ENCODE measurements at places on chromosomes 12 and 14.

- DNase-seq: no peak
Observed at GRCh38 chr14:25136811-25137210, 86.9 kb upstream of the STXBP6 start.

GRCh38 chr12:93127582-93128331, 198.7 kb upstream of the EEA1 start:
- no peak for DNase-seq

DNA sequence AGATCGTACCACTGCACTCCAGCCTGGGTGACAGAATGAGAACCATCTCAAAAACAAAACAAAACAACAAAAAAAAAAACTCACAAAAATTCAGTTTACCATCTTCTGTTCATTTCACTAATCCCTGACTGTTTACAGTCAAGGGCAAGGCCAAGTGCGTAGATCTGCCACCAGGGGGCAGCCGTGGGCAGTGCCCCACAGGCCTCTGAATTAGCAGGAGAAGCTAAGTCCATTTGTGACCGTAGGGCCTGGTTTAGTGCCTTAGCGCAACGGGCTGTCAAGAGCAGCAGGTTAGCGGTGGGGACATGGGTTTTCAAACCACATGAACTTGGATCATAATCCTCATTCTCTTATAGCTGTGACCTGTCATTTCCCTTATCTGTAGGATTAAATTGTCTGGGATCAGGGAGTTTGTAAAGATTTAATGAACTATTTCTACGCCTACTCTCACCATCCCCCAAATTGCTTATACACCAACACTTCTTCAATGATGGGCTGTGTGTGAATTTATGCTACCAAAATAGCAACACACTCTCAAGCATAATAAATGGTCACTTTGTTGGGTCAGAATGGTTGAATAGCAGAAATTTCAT, 49.0 kb downstream of the KCTD10 start:
- DNase-seq: peak; percentile 31

GRCh38 chr12:61412201-61412600, 848.0 kb upstream of the USP15 start:
- DNase-seq: no peak

DNA sequence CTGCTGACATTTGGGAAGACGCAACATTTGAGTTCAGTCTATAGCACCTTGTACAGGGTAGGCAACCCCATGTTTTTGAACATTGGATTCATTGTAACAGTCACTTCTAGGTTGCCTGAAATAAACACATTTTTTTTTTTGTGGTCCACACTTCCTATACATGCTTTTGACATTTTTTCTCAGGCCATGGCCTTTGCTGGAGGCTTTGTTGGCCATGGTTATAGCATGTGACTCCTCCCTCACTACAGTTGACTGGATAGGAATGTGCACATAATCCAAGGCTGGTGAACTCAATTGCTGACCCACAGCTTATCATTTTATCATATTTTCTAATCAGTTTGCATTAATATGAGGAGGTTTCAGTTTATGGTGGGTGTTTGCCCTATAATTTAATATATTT, 60.6 kb downstream of the TMEM117 start:
- DNase-seq: no peak

DNA sequence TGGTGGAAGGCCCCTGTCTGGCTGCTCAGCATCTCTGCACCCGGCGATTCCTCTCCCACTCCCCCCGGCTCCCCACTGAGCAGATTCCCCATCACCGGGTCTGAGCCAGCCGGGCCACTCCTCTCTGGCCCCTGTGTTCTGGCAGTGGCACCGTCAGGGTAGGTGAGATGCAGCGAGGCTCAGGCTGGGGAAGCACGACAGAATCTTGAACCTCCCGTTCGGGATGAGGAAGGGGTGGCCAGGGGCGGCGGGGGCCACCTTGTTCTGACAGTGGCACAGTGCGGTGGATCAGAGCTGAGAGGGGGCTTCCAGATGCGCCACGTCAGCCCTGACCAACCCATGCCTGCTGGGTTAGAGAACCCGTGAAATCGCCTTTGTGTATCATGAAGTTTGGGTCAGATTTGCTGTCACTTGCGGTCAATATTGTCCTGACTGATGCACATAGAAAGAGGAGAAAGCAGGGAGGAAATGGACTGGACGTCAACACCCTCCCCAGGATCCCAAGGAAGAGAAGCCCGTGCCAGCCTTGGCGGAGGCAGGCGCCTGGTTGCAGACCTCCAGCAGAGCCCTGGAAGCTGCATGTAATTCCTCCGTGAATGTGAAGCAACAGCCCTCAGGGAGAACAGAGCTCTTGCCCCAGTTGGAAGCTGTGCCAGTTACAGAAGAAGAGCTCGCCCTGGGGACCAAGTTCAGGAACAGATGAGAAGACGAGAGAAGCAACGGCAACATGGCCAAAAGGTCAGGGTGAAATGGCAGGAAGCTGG, 137.1 kb upstream of the SFSWAP start:
- no peak for DNase-seq

GRCh38 chr12:49370539-49370938, 3.3 kb downstream of the SPATS2 start:
- no peak for DNase-seq

- no peak for DNase-seq
Observed at GRCh38 chr12:23350808-23351207, 598.7 kb downstream of the SOX5 start.

- no peak for DNase-seq
Observed at GRCh38 chr12:42180990-42181596, 36.4 kb upstream of the GXYLT1 start.

DNA sequence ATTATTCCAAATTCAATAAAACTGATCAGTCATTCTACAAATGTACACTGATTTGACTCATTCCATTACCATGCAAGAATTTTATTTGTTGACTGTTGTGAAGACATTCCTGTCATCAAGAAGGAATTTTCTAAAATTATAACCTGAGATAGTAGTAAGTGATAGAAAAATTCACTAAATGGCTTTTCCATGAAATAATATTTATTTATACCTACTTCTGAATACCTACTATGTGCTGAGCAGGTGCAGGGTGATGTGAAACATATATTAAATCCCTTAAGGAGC, 841.7 kb downstream of the NRXN3 start:
- no peak for DNase-seq

GRCh38 chr12:29737644-29738043, 46.1 kb downstream of the TMTC1 start:
- DNase-seq: no peak

GRCh38 chr12:88951860-88952561, 371.7 kb upstream of the KITLG start:
- no peak for DNase-seq

DNA sequence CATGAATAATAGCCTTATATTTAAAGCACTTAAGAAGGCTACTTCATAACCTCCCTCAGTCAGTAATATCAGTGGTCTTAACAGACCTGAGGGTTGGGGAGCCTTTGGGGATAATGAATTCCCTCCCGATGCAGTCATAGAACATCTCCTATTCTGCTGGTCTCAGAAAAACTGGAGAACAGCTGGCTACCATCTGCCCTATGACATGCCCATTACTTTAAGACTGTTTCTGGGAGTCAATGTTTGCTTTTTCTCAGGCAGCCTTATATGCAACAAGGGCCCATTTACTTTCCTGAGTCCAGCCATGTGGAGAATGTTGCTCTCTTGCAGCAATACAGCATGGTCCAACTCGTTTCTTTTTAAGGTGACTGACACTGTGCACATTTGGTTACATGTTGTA, 161.7 kb upstream of the PARP11 start:
- DNase-seq: peak; percentile 69

GRCh38 chr14:98370352-98370751, 901.6 kb downstream of the BCL11B start:
- no peak for DNase-seq

DNA sequence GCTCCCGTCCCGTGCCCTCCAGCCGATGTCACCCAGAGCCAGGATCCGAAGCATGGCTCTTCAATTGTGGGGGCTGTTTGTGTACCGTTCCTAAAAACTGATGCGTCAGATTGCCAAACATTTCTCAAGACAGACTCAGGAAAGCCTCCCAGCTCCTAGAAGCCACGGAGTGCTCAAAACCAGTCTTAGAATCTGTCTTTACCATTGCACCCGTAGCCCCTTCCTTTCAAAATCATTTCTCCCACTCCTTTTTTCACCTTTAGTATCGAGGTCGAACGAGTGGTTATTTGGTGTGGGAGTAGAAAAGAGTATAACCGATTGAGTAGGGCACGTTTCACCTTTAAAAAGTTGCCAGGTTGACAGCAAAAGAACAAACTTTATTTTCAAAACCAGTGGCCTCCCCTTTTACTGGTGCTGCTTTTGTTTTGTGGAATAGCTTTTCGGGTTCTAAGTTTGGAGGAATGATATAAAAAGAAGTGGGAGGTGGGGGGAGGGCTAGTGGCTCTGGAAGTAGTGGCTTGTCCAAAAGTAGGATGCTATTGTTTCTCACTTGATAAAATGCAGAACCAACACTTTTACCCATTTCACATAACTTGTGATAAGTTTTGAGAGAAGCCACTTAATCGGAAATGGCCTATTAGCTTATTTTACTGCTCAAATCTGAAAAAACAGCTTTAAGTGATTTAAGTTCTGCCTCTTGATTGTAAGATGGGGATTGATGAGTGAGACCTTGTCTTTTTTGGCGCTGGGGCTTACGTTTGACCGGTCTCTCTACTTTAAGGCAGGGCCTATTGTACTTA, 803 bp downstream of the STK38L start:
- no peak for DNase-seq

- no peak for DNase-seq
Observed at GRCh38 chr14:76129851-76130576, 21.7 kb upstream of the GPATCH2L start.

DNA sequence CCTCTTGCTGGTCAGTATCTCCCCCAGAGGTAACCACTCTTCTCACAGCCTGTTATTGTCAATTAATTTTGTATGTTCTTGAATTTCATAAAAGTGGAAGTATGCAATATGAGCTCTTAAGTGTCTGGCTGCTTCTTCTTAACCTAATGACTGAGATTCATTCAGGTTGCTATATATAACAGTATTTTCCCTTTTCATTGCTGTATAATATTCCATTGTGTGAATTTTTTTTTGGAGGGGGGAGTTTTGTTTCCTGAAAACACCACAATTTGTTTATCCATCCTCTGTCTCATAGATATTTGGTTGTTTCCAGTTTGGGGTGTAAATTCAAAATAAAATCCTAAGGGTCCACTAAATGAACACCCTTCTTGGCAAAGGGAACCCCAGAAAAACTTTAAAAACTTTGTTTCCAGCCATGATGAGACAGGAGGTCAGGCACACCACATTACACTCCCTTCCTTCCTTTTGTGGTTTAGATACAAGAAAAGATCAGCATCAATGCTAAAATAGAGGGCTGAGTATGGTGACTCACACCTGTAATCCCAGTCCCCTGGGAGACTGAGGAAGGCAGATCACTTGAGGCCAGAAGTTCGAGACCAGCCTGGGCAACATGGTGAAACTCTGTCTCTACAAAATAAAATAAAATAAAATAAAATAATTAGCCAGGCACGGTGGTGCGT, 4.1 kb upstream of the DAO start:
- no peak for DNase-seq

DNA sequence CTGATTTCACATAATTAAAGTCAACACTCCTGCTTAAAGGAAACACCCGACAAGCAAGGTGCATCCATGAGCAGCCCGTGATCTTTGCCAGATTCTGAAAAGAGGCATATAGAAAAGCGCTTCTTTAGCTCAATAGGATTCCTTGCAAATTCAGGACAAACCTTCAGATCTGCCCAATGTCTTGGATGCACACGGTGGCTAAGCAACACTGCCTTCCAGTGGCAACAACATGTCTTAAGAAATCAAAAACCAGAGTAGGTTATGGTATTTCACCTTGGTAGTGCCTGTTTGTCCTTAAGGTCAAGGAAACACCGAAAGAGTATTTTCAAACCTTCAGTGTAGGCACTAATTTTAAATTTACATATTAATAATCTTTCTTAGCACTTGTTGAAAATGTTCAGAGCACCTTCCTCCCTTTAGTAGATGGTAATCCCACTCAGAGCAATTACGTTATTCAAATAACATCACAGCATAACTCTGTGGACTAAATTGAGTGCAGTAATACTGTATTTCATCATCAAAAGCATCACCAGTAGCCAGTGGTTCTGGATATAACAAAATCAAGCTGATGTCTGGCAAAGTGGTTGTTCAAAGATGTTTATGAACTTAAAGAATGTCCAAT, 58.0 kb upstream of the CDKN3 start:
- DNase-seq: no peak

DNA sequence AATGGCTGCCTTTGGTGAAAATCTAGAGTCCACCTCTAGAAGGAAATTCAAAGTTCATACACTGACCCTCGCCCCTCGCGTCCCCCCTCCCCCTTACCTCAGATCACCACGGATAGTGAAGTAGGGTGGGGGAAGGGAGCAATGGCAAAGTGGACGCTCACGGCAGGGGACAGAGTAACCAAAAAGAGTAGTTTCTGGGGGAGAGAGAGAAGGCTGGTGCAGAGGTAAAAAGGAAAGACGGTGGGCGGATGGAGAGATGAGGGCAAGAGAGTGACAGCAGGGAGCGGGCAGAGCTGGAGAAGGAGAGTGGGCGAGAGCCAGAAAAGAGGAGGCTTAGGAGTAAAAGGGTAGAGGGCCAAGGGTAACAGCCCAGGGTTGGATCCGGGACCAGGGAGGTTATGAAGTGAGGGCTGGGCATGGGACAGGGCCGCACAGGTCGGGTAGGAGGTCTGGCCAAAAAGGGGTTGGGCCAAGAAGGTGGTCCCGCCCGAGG, 423 bp downstream of the ALDH6A1 start:
- DNase-seq: no peak

GRCh38 chr14:24289649-24290280, 9.8 kb downstream of the DHRS1 start:
- DNase-seq: no peak

DNA sequence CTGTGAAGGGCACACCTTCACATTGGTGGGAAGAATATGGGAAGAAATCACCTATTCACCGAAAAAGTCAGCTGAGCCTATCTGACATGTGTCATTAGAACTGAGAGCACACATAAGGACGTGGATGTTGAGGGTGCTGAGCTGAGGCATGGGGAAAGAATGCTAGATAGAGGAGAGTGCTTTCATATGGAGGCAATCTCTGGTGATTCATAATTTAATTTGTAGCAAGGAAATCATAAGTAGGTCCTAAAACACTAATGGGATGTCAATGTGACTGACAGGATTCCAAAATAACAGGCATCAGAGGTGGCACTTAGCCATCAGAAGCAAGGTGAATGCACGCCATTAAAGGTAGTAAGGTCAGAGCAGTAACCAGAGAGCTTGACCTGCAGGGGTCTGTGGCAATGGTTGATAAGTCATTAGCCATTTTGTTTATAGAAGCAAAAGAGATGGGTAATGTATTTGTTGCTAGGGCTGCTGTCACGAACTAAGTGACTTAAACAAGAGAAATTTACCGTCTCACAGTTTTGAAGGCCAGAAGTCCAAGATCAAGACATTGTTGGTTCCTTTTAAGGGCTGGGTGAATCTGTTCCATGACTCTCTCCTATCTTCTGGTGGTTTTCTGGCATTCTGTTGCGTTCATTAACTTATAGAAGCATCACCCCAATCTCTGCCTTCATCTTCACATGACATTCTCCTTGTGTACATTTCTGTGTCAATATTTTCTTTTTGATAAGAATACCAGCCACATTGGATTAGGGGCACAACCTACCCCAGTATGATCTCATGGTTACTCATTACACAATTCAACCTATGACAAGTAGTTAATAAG, 69.3 kb downstream of the ANKS1B start:
- no peak for DNase-seq

- no peak for DNase-seq
Observed at GRCh38 chr14:106062502-106063272, 536.3 kb downstream of the TMEM121 start.

GRCh38 chr14:89485264-89485663, 68.2 kb upstream of the FOXN3 start:
- DNase-seq: no peak

- peak; percentile 27 for DNase-seq
Observed at GRCh38 chr14:63204407-63205043, at the start of gene RHOJ. Gene RHOJ (plus strand): TSS chr14:63204443. CDS start chr14:63204870, 427 bp downstream.

GRCh38 chr12:9925705-9926393, 6.3 kb downstream of the CLEC2A start:
- DNase-seq: no peak

All from right renal cortex interstitium (tissue), 3 donors.